ENCODE measurements at places on chromosomes 7 and 10.

DNA sequence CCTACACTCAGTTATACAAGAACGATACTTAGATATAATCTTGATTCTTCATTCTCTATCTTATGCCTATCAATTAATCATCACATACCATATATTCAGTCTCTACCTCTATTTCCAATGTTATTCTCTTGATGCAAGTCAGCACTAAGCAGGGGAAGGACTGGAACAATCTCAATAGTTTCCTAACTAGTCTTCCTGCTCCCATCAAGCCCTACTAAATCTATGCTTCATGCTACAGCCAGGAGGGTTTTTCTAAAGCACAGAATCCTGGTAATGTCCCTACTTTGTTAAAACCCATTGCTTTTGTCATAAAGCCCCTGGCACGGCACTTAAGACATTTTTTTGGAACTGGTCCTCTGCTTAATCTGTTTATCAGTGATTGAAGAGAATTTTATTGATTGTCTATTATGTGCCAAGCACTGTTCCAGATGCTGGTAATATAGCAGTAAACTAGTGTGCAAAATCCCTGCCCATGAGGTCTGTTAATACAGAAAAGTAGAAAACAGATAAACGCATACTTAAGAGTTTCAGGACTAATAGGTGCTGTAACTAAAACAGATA lies 323.3 kb upstream of the LRRN3 start:
- no peak for DNase-seq

DNA sequence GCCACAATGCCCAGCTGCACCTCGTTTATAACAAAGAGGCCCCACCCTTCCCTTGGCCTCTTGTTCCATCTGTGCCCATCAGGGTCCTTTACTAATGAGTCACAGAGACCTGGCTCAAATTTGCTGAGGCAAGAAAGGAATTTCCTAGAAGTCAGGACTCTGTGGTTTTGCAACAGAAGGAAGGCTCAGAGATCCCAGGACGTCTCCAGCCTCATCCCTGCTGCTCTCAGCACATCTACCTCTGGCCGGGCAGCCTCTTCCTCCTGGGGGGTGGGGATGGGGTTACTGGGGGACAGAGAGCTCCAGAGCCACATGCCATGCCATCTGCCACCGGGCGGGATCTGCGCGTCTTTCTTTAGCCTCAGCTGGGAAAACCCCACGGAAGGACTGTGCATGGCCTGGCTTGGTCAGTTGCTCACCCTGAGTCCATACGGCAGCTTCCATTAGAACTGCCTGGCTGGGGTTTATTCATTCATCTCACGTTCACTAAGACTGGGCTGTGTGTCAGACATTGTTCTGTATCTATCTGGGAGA lies 41.9 kb upstream of the PSMG3 start:
- DNase-seq = no peak

- no peak for DNase-seq
Observed at GRCh38 chr7:73668103-73668885, 663 bp downstream of the VPS37D start.

GRCh38 chr7:134155206-134155605 lies 28.1 kb downstream of the LRGUK start:
- no peak for DNase-seq

GRCh38 chr7:80136261-80137055 lies 1.8 kb downstream of the GNAI1 start:
- DNase-seq = no peak

DNA sequence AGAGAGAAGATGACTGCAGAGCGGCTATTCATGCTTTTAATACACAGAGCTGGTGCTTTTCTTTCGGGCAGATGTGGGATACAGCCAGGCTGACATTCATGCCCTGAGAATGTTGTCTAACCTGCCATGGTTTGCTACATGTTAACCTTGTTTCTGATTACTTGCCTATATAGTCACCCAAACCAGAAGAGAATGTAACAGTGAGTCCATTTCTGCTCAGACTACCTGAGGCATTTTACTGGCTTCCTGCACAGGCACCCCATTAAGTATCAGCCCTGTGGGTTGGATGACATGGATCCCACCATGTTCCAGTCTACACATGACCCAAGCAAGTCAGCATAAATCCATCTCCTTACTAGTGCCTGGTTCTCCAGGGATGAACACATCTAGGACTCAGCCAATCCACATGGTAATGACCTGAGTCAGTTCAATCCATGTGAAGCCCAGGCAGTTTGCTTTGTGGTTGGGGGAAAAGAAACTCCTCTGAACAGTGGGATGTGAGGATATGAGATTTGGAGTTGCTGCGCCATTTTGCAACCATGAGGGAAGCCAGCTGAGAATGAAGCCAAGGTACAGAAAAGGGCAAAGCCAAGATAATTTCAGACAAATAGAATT lies 55.7 kb upstream of the MKX start:
- no peak for DNase-seq

DNA sequence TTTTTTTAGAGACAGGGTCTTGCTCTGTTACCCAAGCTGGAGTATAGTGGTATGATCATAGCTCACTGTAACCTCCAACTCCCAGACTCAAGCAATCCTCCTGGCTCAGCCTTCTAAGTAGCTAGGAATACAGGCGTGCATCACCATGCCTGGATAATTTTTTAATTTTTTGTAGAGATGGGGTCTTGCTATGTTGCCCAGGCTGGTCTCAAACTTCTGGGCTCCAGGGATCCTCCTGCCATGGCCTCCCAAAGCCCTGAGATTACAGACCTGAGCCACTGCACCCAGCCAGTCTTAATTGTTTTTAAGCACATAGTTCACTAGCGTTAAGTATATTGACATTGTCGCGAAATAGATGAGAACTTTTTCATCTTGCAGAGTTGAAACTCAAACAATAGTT lies 2.0 kb downstream of the SUPV3L1 start:
- no peak for DNase-seq

- DNase-seq = no peak
Observed at GRCh38 chr7:88322151-88322550, 15.5 kb upstream of the STEAP4 start.

DNA sequence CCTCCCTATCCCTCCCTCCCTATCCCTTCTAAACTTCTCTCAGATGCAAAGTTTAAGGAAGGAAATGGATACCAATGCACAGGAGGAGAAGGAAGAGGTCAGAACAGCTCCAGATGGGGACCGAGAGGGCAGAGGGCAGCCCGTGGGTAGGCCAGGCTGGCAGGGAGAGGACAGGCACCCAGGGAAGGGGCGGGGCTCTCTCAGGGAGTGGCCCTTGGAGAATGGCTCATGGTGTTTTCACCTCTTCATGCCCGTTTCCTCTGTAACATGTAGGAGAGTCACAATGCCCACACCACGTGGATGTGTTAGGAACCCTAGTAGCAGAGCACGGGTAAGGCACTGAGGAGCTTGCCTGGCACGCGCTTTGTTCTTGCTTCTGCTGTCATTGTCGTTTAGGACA lies 264.5 kb downstream of the CELF2 start:
- DNase-seq = no peak

- peak; percentile 46 for DNase-seq
Observed at GRCh38 chr10:78199759-78200158, 166.1 kb downstream of the RPS24 start.

DNA sequence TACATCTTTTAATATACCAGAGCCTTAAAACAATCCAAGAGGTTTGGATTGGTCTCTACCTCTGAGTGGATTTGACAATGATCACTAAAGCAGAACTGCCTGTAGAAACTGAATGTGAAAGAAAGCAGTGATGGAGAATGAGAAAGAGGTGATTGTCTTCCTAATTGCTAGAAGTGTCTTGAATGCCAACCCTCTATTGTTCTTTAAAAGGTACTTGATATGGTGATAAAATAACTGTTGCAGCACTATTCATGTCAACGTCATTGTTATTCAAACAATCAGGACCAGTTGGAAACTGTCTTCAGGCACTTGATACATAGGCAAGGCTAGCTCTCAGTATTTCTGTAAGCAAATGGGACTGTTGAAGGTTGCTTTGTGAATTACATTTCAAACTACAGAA lies 47.9 kb upstream of the ITPRID1 start:
- DNase-seq = peak; percentile 51

GRCh38 chr10:126234630-126235029 lies 153.6 kb downstream of the ADAM12 start:
- DNase-seq = no peak

DNA sequence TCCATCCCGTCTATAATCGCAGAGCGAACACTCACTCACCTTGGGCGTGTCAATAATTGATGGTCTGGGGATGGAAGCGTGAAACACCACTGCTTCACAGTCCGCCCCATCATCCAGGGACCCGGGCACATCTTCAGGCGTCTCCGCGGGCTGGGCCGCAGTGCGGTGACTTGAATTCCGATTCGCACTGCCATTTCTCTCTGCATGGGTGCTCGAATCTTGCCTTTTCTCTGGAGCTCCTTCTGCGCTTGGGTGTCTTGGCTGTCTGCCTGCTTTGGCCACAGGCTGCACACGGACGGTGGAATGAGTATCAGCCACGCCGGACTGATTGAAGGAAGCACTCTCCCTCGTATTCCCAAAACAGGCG lies 500 bp downstream of the FAM107B start:
- no peak for DNase-seq

GRCh38 chr7:33959676-33960075 lies 54.3 kb downstream of the BMPER start:
- no peak for DNase-seq

DNA sequence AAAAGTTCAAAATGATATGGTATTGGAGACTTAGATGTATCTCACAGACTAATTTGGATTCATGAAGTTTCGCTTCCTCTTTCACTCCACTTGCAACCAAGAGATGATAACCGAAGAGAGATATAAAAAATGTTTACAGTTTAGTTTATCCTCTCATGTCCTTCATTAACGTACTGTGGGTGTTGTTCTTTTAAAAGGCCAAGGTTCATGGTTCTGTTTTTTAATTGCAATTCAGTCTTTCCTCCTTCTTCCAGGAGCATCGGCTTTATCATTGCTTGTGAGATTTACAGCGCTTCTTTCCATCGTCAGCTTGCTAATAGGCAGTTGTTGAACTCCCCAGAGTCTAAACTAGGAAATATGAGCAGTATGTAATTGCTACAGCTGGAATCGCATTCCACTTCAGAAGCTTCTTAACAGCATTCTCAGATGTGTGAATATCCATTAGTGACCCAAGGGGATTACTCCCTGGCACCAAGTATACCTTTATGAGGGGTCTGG lies 75.9 kb upstream of the HGF start:
- no peak for DNase-seq

GRCh38 chr10:124827474-124827873 lies 25.9 kb downstream of the ABRAXAS2 start:
- no peak for DNase-seq

DNA sequence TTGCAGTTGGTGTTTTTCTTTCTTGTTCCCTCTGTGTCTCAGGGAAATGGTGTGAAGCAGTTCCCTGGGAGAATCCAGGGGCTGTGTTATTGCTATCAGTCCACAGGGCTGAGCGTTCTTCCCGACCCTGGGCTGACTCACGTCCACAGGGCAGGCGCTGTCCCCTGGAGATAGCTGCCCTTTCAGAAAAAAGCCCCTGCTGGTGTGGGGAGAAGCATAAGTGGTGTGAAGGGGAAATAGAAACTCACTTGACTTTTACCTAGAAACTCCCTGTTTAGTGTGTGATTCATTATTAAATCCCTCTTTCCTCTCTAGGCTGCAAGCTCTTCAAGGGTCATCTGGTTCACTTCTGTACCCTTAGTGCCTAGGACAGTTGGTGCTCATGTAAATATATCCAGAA lies 63.3 kb upstream of the SMNDC1 start:
- no peak for DNase-seq

GRCh38 chr10:128897401-128898129 lies 569.5 kb upstream of the MGMT start:
- DNase-seq = no peak

GRCh38 chr10:29829776-29830175 lies 195.0 kb upstream of the SVIL start:
- DNase-seq = no peak

- no peak for DNase-seq
Observed at GRCh38 chr7:106583100-106583499, 77.9 kb downstream of the CCDC71L start.

GRCh38 chr10:101351477-101351876 lies 2.5 kb upstream of the BTRC start:
- DNase-seq = no peak

DNA sequence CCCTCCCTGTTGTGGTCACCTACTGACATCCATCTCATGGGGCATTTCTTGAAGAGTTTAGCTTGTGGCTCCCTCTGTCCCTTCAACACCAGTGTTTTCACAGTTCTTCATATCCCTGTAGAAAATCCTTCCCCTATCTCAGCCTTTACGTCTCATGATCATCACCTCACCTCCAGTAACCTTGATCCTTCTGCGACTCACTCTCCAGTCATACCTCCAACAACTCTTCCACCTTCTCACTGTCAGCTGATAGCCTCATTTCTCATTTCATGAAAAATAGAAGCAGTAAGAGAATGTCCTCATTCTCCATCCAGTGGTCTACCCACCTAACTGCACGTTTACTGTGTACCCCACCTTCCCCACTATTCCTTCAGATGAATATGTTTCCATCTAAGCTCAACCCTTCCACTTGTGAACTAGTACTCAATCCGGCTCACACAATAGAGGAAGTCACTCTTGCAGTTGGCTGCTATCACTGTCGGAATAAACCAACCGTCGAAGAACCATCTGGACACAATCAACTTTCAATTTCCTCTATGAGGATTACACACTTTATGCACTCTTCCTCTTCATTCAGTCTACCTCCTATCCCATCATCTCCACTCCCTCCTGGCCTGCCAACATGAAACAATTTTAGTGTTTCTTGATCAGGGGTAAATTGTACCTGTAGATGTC lies 256.0 kb downstream of the AHR start:
- DNase-seq = no peak

DNA sequence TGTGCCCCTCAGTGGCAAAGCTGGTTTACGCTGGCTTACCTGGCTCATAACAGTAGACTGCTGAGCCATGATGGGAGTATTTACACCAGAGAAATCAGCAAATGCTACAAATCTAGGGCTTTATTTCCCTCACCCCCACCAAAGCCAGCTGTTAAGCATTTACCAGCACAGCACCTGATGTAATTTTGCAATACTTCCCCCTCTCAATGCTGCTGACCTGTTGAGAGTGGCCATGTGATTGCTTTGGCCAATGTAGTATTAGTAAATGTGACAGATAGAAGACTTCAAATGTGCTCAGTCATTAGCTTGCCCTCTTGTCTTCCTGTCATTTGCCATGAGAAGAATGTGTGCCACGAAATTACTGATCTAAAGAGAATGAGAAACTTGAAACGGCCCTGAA lies 46.6 kb downstream of the HERPUD2 start:
- no peak for DNase-seq

DNA sequence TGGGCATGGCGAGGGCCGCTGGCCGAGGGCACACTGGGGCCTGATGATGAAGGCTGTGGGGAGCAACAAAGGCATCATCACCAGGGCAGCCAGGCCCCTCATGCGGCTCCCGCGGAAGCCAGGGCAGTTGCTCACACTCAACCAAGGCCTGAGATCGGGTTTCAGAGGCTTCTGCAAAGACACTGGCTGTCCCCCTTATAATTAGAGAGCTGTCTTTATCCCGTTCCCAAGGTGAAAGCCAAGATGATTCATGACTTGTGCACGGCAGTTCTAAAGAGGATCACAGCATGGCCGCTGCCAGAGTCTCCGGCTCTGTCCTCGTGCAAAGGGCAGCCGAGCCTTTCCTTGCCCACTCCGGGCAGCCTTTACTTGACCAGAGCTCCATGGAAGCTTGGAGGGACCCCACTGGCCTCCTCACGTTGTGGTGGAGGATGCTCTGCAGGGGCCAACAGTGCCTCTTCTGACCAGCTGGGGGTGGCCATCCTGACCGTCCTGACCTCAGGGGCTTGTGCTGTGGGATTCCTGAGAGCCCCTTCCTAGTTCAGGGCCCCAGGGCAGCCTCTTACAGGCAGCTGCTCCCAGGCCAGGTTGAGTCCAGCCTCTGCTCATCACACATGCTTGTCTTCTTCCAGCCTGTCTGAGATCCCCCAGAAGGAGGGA lies 82.3 kb downstream of the PRKAG2 start:
- DNase-seq = no peak

Measured in NCI-H2029 (cell line).